ELF-1 (cell line): ENCODE measurements at places on chromosomes 3 and 15.
A peak's percentile ranks its signal among the peaks of the same experiment; 100 is the strongest.

DNA sequence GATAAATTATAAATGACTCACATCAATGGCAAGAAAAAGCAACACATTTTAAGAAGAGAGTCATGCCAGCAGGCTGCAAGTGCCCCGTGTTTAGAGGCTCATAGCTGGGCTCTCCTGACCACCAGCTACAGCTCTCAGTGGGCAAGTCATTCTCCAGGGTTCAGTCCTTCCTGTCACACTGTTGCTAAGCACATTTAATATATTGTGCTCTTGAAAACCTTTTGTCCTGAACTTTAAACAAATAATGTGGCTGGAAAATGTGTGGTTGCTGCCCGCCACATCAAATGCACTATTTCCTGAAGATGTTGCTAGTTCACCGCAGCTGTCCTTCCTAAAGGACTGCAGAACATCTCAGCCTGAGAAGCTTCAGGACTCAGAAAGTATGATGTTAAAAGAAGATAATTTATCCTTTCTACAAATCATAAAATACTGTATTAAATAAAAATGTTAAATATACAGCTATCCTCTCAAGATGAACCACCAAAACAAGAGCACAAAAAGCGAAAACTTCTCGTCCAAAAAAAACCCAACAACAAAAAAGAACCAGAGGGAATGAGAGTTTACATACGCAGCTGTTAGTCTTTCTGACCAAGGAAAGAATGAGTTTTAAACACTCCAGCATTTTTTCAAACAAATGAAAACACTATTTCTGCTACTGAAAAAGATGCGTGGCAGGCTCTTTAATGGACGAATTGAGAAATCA lies 951 bp downstream of the TARS3 start:
- DNase-seq = peak; percentile 4

- DNase-seq = no peak
These were observed 50.0 kb upstream of the TRPM1 start for GRCh38 chr15:31151301-31152233.

GRCh38 chr3:182795389-182795782 lies 2.1 kb downstream of the ATP11B start:
- peak; percentile 5 for DNase-seq

DNA sequence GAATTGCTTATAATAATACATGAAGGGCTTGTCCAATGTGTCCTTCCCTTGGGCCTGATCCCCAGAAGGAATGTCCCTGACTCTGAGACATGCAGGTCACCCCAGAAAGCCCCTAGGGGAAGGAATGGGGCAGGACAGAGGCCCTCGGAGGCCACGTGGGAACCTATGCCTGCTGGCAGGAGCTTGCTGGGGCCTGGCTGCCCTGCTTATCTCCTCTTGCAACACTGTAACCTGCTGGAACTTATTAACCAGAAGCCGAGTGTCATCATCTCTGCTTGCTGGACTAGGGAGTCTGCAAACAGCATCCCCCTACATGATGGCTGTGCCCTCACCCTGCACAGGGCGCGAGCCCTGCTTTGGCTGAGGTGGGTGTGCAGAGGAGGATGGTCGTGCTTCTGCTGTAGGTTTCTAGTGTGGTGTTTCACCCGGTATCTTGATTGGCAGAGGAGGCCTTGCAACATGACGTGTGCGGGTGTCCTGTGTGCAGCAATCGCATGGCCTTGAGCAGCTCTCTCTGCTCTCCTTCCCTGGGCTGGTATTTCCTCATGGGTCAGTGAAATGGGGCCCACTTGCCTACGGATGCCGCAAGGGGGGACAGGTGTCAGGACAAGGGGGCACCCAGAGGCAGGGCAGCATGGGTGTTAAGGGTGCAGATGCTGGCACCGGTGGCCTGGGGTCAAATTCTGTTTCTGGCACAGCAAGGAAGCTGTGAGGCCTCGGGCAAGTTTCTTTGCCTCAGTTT lies 5.0 kb downstream of the CHST13 start:
- no peak for DNase-seq

DNA sequence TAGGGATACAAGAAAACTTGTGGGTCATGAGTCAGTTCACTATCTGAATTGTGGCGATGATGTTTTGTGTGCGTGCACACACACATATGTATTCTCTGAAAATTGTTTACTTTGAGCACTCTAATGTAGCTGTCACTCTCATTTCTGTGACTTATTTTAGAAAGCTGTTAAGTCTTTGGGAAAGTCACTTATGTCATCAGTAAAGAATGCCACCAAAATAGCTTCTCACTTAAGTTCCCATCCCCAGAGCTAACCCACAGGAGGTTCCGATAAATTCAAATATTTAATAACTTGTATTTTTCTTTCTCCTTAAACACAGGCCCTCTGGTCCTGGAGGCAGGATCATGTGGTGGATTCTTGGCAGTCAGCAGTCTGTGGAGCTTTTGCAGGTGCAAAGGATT lies 138.3 kb downstream of the LRIG1 start:
- DNase-seq = no peak

DNA sequence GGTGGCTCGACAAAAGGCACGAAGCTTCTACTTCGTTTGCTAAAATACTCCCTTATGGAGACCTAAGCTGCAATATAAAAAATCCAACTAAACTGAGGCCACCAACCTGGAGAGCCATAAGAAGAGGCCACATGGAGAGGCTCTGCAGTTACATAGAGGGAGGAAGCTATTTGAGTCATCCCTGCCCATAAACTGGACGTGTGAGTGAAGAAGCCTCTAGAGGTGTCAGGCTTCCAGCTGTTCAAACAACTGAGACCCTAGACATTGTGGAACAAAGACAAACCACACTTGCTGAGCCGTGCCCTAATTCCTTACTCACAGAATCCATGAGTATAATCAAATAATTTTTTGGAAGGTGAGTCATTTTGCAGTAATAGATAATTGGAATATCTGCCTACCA lies 50.2 kb upstream of the GMNC start:
- DNase-seq = peak; percentile 1

DNA sequence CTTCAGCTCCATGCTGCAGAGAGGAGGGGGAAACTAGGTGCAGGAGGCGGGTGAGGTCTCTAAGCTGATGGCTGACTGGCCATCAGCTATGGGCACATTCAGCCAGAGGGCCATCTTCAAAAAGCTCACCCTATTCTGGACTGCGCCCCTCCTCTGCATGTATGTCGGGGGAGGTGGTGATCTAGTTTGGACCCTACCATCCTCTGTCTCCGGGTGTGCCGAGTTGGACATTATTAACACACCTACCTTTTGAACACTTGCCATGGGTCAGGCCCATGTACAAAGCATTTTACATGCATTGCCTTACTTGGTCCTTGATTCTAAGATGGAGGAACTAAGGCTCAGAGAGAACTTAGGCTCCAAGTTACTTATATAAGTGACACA lies 1.4 kb downstream of the NISCH start:
- DNase-seq = peak; percentile 10

GRCh38 chr3:1987980-1988379 lies 110.7 kb upstream of the CNTN4 start:
- peak; percentile 1 for DNase-seq

DNA sequence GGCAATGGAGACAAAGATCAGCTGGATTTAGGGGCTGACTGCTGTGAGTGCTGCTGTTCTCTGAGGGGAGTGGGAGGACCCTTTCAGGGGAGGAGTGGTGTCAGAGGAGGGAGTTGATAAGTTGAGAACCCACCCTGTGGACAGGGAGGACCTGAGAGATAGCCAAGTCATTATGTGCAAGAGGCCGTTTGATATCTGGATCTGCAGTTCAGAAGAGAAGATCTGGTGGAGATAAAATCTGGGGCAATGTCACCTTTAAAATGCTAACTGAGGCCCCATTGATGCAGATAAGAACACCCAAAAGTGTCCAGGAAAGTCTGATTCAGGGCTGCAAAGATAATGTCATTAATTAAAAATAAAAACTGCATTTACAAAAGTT lies 256.1 kb upstream of the HES1 start:
- no peak for DNase-seq

DNA sequence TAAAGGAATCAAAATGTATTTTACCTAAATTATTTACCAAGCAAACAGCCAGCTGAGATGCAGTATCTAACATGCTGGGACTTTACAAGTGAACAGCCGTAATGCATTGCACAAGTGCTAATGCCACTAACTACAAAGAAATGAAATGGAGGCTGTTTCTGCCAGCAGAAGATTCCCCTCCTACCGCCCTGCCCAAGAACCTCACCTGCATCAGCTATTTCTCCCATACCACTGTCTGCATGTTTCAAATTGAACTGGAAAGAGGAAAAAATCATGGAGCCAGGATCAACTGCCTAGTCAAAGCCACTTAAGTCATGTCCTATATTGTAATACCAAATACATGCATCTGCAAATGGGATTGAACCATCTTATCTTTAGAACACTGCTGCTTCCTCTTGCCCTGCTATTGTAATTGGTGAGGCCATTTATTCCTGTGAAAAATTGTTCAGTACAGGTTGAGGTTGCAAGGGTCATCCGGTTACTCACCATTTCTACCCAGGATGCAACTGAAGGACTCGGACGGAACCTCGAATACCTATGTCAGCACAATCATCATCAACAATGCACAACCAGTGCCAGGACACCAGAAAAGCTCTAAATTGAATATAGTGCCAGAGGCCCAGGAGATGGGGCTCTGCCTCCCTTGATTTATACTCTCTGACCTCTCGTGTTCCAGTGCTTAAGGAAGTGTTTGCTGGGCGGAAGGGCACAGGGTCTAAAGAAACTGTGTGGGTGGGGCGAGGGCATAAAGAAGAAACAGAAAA lies 27.5 kb downstream of the ANXA2 start:
- DNase-seq = no peak

GRCh38 chr3:125141596-125142419 lies 70.7 kb downstream of the SLC12A8 start:
- peak; percentile 72 for DNase-seq

- DNase-seq = no peak
These were observed 25.7 kb upstream of the GALNT15 start for GRCh38 chr3:16148783-16149182.

GRCh38 chr3:158097593-158098308 lies 8.5 kb downstream of the SHOX2 start:
- DNase-seq = peak; percentile 94

DNA sequence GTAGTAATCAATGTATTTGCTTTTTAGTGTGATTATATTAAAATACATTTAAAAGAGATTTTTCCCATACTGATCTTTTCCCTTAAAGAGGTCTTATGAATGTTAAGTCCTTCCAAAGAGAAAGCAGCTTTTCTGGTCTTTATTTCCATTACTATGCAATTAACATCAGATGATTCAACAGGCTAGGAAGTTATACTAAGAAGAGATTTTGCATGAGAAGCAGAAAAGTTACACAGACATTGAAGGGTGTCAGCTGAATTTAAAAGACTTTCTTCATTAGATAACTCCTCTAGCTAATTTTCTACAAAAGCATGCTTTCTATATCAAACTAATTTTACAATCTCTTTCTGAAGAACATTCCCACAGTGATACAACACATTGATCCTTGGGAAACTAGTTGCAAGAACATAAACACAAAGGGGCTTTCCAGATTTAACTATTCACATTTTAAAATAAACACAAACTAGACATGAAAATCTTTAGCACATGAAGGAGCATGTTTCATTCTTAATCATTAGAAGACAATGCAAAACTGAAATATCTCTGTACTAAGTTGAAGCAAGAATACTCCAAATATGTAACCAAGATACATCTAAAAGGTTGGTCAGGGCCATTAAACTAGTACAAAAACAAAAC lies 965.8 kb downstream of the ROBO1 start:
- no peak for DNase-seq

DNA sequence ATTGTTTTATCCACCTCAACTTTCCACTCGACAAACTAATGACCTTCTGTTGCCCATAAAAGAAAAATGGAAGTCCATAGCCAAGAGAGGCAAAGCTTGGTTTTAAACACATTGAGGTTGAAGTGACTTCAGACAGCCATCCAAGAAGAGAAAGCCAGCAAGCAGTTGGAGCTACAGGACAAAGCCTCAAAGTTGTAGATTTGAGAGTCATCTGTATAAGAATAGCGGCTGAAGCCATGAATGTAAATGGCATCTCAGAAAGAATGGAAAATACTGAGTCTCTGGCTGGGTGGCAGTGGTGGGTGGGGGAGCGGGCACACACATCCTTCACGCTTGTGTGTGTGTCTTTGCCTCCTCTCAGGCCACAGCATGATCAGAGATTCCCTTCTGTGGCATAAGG lies 124.1 kb upstream of the CHRM5 start:
- no peak for DNase-seq

GRCh38 chr15:99909592-99910295 lies 176.5 kb upstream of the LYSMD4 start:
- DNase-seq = peak; percentile 61

GRCh38 chr3:188097791-188098190 lies 56.2 kb upstream of the LPP start:
- DNase-seq = no peak

GRCh38 chr15:38389924-38390542 lies 63.9 kb upstream of the FAM98B start:
- DNase-seq = peak; percentile 42

GRCh38 chr15:77865701-77866100 lies 211.8 kb downstream of the TBC1D2B start:
- DNase-seq = no peak

DNA sequence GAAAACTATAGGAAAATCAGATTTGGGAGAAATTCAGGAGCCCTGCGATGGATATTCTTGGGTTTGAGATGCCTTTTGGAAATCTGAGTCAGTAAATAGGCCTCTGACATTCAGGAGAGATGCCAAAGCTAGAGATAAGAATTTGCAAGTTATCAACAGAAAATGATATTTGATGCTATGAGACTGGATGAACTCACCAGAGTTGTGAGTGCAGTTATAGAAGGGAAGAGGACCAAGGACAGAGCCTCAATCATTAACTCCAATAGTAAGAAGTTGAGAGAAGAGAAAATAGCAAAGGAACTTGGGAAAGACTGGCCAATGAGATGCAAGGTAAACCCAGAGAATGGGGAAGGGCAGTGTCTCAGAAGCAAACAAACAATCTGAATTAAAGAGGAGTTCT lies 7.9 kb upstream of the ANO10 start:
- no peak for DNase-seq

GRCh38 chr3:78734048-78734637 lies 1033.7 kb downstream of the ROBO1 start:
- DNase-seq = no peak

- no peak for DNase-seq
These were observed 1.2 kb downstream of the TLNRD1 start for GRCh38 chr15:81002009-81002330.

DNA sequence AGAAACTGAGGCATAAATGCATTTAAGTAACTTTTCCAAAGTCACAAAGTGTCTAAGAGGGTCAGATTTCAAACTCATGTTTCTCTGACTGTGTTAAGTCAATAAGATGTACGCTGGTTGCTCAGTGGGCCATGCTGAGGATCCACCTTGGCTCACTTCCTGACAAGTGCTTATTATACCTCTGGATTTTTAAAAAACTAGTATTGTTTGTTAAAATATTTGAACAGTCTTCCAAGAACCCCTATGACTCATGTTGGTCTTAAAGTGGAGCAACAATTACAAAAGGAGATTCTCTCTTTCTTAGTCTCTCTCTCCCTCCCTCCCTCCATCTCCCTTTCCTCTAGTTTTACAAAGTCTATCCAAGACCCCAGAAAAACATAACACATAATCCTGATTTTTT lies 1050.2 kb downstream of the AGBL1 start:
- no peak for DNase-seq
